ENCODE measurements at places on chromosomes 11 and 22.
A peak's percentile ranks its signal among the peaks of the same experiment; 100 is the strongest.

GRCh38 chr22:22461111-22461510, 47.4 kb downstream of the ZNF280B start:
- DNase-seq, result no peak

DNA sequence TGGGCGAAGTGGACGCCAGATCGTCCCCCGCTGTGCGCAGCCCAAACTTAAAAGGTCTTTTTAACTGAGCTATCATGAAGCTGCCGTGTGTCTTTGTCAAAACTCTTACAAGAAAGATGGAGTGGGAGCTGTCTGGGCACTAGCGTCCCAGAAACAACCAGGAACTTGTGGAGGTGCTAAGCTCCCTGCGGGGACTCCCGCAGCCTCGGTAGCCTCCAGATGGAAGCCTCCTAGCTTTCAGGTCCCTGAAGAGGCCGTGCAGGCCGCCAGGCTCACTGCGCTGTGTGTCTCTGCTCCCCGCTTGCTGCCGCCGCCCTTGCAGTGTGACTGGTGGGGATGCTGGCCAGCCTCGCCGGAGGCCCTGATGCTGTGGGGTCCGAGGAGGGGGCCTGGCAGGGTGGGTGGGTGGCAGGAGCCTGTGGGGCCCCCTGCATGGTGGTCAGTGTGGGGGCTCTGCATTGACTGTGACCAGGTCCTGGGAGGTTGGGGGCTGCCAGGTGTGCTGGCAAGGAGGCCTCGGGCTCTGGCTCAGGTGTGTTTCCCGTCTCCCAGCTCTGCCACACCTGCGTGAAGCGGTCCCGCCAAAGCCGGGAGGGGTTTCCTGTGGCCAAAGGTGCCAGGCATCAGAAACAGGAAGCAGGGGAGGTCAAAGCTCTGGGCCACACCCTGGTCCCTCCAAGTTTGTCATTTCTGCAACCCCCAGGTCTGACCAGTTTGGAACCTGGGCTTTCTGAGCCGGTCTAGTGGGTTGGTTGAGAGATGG, 1.2 kb downstream of the TRABD start:
- no peak for DNase-seq

GRCh38 chr11:73656985-73657384, 10.6 kb downstream of the PLEKHB1 start:
- no peak for DNase-seq

DNA sequence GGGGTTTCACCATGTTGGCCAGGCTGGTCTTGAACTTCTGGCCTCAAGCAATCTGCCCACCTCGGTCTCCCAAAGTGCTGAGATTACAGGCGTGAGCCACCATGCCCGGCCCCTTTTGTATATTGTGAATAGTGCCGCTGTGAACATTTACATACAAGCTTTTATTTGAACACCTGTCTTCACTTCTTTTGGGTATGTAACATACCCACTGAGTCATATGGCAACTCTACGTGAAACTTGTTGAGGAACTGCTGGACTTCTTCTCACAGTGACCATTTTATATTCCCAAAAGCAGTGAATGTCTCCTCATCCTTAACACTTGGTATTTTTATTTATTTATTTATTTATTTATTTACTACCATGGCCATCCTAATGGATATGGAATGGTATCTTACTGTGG, 3.9 kb upstream of the SCT start:
- DNase-seq, result no peak

GRCh38 chr11:6646071-6646470, 9.5 kb downstream of the DCHS1 start:
- no peak for DNase-seq

DNA sequence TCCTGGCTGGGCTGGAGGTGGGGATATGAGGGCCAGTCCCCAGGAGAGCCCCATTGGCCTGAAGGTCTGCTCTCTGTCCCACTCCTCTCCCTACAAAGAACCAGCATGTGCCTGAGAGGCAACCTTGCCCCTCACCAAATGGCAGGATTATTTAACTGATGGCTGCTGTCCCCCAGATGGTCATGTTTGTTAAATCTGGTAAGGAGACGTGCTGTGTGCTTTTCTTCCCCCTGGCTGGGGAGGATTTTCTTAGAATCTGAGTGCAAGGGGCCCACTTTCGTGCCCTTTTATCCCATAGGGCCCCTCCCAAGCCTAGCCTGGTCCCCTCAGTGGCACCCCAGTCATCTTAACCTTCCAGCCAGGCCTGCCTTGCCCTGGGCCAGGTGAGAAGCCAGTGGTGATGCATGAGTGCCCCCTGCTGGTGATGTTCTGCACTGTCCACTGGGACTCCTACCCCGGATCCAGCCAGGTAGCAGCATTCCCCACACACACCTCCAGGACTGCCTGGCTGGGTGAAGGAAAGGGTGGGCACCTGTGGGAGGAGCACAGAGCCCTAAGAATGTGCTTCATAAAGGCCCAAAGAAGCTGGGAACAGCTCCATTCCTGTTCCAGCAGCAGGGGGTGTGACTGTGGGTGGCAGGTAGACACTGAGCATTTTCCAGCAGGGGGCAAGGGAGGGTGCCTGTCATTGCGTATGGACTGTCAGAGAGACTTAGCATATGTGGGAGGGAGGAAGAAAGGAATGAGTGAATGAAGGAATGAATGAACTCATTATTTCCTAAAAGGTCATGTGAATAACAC, 28.9 kb downstream of the MFNG start:
- peak; percentile 71 for DNase-seq

- peak; percentile 62 for DNase-seq
Measured at GRCh38 chr11:64148226-64148916, 17.5 kb downstream of the MACROD1 start.

- no peak for DNase-seq
Measured at GRCh38 chr11:44835938-44836337, 109.2 kb downstream of the TSPAN18 start.

- DNase-seq, result no peak
Measured at GRCh38 chr11:111734954-111735261, 31.3 kb downstream of the PPP2R1B start.

DNA sequence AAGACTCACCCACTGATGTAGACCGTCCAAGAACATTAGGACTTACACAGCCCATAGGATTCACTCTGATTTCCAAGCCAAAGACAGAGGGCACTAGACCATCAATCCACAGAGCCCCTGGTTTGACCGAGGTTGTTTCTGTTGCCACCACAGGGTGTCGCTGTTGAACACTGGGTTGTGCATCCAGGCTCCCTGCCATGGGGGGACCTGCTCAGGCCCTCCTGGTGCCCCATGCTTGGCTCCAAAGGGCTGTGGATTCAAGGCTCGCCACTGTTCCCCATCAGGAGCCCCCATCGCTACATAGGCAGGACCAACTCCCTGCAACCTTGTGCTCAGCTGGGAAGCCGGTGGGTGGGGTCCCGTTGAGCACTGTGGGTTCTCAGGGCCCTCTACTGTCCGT, 128.0 kb upstream of the ANO1 start:
- no peak for DNase-seq

DNA sequence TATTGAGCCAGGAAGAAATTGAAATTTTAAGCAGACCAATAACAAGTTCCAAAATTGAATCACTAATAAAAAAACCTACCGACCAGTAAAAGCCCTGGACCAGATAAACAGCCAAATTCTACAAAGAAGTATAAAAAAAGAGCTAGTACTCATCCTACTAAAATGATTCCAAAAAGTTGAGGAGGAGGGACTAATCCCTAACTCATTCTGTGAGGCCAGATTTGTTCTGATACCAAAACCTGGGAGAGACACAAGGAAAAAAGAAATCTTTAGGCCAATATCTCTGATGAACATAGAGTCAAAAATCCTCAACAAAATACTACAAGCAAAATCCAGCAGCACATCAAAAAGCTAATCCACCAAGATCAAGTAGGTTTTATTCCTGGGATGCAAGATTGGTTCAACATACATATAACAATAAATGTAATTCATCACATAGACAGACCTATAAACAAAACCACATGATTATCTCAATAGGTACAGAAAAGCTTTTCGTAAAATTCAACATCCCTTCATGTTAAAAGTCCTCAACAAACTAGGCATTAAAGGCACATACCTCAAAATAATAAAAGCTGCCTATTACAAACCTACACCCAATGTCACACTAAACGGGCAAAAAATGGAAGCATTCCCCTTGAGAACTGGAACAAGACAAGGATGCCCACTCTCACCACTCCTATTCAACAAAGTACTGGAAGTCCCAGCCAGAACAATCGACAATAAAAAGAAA, 13.1 kb downstream of the OR52A5 start:
- no peak for DNase-seq

DNA sequence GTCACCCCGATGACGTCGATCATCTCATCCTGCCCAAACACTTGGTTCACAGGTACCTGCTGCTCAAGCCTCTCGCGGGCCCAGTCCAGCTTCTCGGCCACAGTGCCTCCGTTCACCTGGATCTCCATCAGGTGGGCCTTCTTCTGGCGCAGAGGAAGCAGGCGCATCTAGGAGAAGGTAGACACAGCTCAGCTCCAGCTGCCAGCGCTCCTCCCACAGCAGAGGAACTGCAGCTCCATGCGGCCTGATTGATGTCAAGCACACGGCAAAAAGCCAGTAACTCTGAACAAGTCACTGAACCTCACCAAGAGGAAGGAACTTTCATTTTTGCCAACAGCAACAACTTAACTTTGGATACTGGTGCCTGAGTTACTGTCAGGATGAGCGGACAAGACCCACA, 4.0 kb downstream of the RPL3 start:
- no peak for DNase-seq

- DNase-seq, result no peak
Measured at GRCh38 chr11:130674686-130675308, 226.4 kb downstream of the ADAMTS15 start.

DNA sequence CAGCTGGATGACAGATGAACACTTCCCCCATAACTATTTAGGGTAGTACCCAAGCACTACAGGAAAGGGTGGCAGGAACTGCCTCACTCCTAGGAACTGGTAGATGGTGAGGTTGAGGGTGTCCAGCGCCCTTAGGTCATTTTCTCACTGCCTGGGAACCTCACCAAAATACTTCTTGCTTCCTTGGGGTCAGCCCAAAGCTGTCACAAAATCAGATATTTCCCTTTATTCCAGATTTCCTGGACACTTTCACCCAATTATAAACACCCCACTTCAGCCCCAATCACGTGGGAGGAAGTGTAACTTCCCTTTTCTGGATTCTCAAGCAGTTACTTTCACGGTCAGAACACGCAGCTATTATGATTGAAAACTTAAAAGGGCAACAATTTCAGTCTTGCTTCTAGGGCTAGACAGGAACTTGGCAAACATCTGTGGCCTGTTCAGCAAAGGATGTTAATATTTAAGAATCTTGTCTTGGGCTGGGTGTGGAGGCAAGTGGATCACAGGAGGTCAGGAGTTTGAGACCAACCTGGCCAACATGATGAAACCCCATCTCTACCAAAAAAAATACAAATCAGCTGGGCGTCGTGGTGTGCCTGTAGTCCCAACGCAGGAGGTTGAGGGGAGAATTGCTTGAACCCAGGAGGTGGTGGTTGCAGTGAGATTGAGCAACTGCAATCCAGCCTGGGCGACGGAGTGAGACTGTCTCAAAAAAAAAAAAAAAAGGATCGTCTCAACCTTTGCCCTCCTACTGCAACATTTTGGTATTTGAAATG, 4.0 kb downstream of the FTH1 start:
- no peak for DNase-seq

DNA sequence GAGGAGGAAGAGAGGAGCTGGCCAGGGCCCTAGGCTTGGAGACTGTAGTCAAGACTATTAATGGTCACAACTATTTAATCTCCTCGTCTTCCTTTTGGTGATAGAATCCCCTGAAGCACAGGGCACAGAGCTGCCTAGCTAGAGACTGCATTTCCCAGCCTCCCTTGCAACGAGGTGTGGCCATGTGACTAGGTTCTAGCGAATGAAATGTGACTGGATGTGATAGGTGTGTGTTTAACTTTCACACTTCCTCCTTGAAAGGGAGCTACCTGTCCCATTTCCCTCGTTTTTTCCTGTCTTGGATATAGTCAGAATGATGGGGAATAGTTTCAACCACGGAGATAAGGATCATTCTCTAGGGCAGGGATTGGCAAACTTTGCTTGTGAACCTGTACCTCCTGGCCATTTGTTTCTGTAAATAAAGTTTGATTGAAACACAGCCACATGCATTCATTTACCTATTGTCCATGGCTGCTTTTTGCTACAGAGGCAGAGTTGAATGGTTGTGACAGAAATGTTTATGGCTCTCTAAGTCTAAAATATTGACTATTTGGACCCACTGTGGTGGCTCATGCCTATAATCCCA, 313.5 kb downstream of the MIAT start:
- DNase-seq, result no peak

DNA sequence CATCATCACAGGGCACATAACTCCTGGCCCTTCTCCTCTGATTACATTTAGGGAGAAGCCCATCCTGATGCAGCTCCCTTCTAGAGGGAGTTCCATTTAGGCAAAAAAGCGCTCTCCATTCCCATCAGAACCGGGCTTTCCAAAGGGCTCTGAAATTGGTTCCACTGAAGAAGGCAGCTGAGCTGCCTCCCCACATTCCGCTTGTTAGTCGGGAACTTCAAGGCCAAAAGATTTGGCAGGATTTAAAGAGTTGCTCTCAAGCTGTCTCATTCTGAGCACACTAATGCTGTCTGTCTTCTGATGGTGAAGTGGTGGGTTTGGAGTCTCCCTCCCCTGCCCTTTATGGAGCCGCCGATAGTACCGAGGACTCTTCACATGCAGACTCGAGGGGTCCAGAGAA, 26.6 kb upstream of the CABP7 start:
- no peak for DNase-seq

- no peak for DNase-seq
Measured at GRCh38 chr11:76803811-76804600, 20.9 kb downstream of the TSKU start.

DNA sequence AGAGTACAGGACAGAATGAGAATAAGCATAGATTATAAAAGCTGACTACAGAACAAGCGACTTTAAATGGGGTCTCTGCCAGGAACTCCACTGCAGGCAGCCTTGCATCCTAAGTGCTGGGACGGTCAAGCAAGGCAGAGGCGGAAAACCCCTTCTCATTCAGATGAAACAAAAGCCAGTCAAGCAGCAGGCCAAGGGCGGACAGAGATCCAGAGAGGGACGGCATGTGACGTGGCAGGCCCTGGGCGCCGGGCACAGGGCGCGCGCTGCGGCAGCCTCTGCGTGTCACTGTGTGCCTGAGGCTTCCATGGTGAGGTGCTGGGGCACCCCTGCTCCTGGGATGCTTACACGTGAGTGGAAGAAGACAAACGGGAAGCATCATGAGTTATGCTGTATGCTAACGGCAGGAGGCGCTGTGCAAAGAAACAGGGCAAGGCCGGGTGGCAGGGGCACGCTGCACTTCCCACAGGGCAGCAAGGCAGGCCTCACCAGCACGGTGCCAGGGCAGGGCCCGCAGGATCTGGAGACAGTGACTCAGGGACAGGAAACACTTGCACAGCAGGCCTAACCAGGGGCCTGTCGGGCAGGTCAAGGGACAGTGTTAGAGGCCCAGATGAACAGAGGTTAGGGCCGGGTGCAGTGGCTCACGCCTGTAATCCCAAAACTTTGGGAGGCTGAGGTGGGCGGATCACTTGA, 6.2 kb downstream of the TOLLIP start:
- DNase-seq, result no peak

Measured in stimulated activated CD8-positive, alpha-beta memory T cell treated with anti-CD3 and anti-CD28 coated beads, Interleukin-7, amount 100 ng/mL, for 1 hour (primary cell).